Dorsolateral prefrontal cortex (tissue), 122 donors: ENCODE measurements at places on chromosomes 2 and 18.

DNA sequence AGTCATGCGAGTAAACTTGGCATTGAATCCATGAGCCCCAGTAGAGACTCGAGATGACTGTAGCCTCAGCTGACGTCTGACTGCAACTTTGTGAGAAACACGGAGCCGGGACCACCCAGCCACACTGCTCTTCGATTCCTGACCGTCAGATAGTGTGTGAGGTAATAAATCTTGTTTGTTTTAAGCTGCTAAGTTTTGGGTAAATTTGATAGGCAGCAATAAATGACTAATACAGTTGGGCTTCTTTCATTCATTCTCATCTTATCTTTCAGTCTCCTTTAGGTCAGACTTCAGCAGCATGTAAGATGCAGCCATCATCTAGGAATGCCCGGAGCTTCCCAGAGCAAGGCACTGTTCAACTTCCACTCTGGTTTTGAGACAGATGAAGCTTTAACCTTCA is 8.0 kb upstream of the KLHL29 start:
- DNase-seq = no peak

DNA sequence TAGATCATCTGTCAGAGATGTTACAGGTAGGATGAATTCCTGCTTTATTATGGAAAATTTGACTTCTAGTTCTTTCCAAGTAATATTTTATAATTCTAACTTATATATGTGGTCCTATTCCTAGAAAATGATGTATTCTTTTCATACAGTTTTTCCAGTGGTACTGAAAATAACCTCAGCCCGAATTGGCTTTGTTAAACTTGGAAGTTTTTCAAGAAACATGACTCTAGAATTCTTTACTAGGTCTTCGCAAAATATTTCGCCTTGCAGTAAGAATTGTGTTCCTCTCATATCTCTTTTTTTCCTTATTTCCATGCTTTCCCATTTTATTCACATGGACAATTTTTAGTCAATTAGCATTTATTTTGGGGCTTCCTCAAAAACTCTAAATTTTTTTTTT is 60.5 kb downstream of the BMPR2 start:
- DNase-seq = no peak

GRCh38 chr2:54681416-54681815 is 42.0 kb upstream of the EML6 start:
- DNase-seq = no peak

DNA sequence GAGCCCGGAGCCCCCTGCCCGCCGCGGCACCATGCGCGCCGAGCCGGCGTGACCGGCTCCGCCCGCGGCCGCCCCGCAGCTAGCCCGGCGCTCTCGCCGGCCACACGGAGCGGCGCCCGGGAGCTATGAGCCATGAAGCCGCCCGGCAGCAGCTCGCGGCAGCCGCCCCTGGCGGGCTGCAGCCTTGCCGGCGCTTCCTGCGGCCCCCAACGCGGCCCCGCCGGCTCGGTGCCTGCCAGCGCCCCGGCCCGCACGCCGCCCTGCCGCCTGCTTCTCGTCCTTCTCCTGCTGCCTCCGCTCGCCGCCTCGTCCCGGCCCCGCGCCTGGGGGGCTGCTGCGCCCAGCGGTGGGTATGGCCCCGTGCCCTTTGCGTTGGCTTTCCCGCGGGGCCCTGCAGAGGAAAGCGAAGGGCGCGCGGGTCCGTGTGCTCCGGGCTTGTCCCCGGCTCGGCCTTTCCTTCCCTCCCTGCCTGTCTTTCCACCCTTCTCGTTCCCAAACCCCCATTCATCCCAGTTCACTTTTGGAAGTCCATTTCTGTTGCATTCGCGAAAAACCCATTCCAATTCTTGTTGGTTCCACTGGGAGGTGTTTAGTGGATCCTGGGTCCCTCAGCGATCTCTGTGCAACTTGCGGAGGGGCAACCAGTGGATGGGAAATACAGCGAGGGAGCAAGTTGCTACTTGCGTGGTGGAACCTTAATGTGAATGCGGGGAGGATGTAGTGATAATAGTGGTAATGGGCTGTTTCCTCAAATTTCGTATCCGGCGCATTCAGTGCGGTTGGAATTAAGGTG is 599 bp downstream of the ADAM23 start:
- no peak for DNase-seq

DNA sequence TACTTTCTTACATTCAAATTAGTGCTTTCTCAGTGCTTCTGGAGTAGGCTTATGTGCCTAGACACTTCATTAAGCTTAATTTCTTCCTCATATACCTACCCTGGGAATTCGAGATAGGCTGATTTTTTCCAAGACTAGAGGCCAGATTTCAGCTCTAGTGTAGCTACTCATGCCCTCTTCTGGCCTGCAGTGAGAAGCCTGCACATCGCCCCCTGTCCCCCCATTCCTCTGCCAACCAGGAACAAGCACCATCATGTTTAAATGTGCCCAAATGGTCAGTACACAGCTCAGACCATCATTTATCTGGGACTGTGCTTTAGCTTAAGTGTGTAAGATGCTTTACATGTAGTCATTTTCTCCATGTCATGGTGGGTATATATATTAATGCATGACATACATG is 1218.8 kb upstream of the LRRTM1 start:
- DNase-seq = no peak

- DNase-seq = no peak
Observed at GRCh38 chr2:58101500-58101899, 54.9 kb downstream of the VRK2 start.

GRCh38 chr2:85368921-85369320 is 14.4 kb downstream of the ELMOD3 start:
- DNase-seq = no peak

DNA sequence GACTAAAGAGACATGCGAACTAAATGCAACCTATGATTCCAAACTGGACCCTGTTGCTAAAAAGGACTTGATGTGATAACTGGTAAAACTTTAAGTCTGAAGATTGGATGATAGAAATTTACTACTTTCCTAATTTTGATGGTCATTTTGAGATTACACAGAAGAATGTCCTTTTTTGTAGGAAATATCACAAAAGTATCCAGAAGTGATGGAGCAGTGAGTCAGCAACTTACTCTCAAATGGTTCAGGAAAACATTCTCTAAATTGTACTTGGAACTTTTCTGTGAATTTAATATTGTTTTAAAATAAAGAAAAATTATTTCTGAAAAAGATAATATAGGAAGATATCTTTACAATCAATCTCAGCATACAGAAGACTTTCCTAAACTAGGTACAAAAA is 19.9 kb downstream of the MBOAT2 start:
- DNase-seq = no peak

GRCh38 chr18:34222307-34223163 is 2.2 kb downstream of the NOL4 start:
- DNase-seq = peak; percentile 60

- no peak for DNase-seq
Observed at GRCh38 chr18:5207471-5208150, 10.6 kb upstream of the AKAIN1 start.

- DNase-seq = no peak
Observed at GRCh38 chr2:63378589-63378988, 209.7 kb downstream of the WDPCP start.

DNA sequence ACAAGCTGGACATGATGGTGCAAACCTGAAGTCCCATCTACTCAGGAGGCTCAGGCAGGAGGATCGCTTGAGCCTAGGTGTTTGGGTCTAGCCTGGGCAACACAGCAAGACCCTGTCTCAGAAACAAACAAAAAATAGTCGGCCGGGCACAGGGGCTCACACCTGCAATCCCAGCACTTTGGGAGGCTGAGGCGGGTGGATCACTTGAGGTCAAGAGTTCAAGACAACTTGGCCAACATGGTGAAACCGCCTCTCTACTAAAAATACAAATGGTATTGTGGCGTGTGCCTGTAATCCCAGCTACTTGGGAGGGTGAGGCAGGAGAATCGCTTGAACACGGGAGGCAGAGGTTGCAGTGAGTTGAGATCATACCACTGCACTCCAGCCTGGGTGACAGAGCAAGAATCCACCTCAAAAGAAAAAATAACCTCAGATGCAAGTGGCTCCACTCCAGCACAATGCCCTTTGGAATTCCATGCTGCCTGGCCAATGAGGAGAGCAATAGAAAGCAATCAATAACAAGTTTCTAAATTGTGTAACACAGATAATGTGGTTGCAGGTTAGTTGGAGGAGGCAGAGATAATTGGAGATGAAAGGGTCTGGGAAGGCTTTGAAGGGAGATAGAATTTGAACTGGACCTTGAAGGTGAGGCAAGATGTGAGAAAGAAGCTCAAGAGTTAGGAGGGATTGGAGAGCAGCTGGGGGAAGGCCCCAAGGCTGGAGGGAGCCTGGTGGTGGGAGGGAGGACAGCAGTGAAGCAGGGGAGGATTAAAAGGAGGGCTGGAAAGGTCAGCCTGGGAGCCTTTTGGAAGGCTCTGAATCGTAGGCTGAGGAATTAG is 6.0 kb downstream of the TTC31 start:
- no peak for DNase-seq

GRCh38 chr18:49646873-49647272 is 85.0 kb downstream of the LIPG start:
- no peak for DNase-seq

GRCh38 chr2:29000481-29000880 is 19.4 kb downstream of the TOGARAM2 start:
- no peak for DNase-seq

GRCh38 chr2:224670203-224670602 is 46.0 kb downstream of the CCDC195 start:
- no peak for DNase-seq

DNA sequence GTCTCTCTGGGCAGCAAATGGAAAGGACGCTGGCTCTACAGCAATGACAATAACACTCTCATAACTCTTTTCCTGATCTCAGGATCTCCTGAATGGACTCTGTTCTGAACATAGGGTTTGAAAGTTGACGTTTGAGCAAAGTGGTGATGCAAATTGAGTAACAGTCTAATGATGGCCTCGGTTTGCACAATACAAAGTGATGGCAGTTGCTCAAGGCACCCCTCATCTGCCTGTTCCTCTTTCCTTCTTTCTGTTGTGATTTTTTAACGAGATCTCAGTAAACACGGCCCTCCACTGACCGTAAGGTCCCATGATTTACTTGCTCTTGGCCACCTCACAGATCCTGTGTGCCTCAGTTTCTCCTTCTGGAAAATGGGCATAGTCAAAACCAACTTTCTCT is 303.6 kb downstream of the SLC8A1 start:
- no peak for DNase-seq

DNA sequence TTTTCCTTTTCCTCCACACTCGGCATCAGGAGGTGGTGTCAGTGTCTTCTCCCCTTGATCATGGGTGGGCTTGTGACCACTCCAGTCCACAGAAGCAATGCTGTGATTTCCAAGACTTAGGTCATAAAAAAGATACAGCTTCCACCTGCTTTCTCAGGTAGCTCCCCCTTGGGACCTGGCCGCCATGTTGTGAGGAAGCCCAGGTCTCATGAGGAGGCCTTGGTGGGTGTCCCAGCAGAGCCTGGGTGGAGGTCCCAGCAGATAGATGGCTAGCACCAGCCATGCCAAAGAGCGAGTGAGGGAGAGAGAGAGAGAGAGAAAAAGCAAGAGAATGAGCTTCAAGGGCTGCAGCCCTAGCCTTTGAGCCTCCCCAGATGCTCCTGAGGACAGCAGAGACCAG is 16.0 kb downstream of the SLC66A2 start:
- DNase-seq = peak; percentile 24

DNA sequence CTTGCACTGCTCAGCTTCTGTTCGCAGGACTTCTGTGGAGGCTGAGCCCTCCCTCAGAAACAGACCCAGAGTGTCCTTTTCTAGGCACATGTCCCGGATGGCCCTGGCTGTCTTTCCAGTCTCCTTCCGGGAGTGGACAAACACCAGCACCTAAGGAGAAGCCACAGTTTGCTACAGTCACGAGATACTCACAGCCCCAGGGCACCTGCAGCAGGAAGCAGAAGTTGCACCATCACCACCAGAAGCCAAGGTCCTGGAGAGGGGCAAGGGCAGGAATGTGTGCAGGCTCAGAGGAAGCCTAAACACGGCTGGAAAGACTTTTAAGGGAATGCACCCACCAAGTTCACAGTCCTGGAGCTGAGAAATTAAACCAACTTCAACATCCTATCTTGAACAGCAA is 13.6 kb downstream of the SNRNP200 start:
- DNase-seq = no peak
